ENCODE measurements at places on chromosomes 12 and 14.

GRCh38 chr12:93738199-93739058, 61.3 kb downstream of the CRADD start:
- DNase-seq, result no peak

DNA sequence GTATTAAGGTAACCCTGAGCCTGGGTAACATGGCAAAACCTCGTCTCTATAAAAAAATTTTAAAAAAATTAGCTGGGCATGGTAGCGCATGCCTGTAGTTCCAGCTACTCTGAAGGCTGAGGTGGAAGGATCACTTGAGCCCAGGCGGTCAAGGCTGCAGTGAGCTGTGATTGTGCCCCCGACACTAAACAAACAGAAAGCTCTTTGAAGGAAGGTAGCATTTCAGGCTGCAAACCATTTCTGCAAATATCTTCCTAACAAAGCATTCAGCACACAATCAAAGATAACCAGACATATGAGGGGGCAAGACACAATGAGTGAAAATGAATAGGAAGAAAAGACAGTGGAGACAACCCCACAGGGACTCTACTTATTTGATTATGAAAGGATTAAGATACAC, 118.7 kb downstream of the PRIMA1 start:
- DNase-seq, result no peak

- DNase-seq, result no peak
Observed at GRCh38 chr12:48008950-48009349, 4.7 kb upstream of the COL2A1 start.

- no peak for DNase-seq
Observed at GRCh38 chr12:33560653-33561208, 121.1 kb upstream of the SYT10 start.

GRCh38 chr12:93913845-93914244, 234.5 kb upstream of the PLXNC1 start:
- no peak for DNase-seq

DNA sequence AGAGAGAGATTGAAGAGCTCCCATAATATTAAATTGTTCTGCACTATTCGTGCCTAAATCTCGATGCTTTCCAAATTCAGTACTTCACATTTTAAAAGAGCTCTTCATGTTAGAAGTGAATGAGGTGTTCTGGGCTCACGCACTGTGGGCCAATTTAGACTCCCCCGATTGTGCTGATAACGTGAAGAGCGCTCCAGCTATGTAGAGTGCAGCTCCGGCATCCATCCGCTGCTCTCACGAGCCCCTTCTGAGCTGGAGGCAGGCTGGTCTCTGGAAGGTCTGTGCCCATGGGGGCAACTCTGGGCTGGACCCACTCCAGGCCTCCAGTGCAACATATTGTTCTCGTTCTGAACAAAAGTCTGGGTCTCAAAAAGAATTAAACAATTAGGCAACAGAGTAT, 692.6 kb downstream of the VRK1 start:
- no peak for DNase-seq

DNA sequence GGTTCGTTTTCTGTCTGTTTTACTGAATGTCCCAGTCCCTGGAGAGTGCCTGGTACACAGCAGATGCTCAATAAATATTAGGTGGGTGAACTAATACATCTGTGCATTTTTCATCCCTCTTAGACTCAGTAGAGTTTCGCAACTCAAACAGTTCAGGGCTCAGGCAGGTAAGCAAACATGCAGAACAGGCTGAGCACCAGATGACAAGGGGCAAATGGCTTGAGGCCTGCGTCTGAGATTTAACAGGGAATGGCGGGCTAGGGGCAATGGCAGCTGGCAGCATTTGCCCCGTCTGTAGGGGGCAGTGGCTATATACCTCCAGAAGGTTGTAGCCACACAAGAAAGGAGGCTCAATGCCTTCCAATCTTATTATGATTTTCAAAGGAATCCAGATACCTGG, 8.6 kb upstream of the RAN start:
- DNase-seq, result no peak

- DNase-seq, result no peak
Observed at GRCh38 chr12:113315358-113315757, 19.6 kb downstream of the SLC8B1 start.

GRCh38 chr12:121509339-121509738, 71.5 kb downstream of the KDM2B start:
- no peak for DNase-seq

- DNase-seq, result no peak
Observed at GRCh38 chr12:100833282-100833681, 38.7 kb downstream of the ANO4 start.

- DNase-seq, result no peak
Observed at GRCh38 chr12:128856035-128856790, 2.9 kb downstream of the GLT1D1 start.

DNA sequence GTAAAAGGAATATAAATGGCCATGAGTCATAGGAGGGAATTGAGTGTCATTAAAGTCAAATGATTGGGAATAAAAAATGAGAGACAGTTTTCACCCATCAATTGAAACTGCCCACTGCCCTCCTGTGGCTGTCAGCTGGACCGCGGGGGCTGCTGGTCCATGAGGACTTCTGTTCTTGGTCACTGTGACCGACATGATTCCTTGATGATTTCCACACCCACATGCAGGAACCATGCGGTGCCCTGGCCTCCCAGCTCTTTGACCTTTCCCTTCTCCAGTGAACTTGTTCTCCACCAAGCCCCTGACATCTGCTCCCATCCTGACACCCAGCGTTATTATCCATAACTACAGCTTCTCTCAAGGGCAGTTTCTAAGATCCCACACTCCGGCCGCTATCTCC, 48.4 kb downstream of the C12orf75 start:
- no peak for DNase-seq

DNA sequence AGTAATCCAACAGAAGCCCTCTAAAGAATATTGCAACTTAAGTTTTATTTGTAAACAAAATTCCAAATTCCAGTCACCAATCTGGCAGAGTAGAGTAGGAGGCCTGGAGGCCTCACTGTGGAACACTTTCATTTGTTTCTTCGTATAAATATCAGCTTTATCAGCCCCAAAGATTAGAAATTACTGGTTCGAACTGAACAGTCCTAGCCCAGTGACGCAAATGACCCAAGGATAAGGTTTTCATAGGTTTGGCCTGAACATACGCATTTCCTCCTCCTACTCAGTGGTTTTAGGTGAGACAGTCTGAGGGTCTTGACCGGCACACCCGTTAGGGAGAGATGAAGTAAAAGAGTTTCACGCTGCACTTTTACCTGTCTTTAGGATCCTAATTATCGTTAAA, 1.7 kb downstream of the CDC42BPB start:
- DNase-seq, result no peak

DNA sequence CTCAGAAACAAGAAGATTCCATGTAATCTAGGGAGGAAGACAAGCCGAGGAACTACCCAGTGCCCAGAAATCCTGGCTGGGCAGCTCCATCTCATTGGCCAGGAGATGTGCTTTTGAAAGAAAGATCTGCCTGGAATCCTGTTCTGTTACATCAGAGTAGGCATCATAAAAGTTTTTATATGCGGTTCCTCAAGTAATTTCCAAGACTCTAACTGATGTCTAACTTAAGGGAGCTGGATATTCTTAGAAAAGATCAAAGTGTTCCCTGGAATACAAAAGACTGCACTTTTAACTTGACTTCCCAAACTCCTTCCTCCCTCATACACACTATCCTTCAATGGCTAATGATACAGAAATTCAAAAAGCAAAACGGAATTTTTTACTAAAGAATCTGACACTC, 16.3 kb downstream of the RHOJ start:
- DNase-seq, result no peak

GRCh38 chr12:28065374-28065773, 92.8 kb upstream of the PTHLH start:
- DNase-seq, result peak; percentile 7

DNA sequence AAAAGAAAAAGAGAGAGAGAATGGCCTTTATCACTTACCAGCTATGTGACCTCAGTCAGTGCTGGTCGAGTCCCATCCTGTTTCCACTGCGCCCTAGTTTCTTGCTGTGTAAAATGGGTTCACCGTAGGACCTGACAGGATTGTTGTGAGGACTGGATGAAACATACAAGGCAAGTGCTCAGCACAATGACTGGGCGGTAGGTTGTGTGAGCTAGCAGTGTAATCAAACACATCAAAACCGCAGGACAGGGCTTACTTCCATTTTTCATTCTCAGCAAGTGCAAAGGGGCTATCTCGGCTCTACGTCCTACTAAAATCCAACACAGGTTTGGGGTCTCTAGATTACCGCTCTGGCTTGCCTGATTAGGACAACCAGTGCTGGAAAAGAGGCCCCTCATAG, 36.4 kb upstream of the ATXN2 start:
- no peak for DNase-seq

- DNase-seq, result no peak
Observed at GRCh38 chr14:103533999-103534575, 5.1 kb downstream of the TRMT61A start.

- DNase-seq, result no peak
Observed at GRCh38 chr12:127767656-127768055, 499.3 kb upstream of the TMEM132C start.

- no peak for DNase-seq
Observed at GRCh38 chr14:104750056-104750752, 2.7 kb upstream of the SIVA1 start.

DNA sequence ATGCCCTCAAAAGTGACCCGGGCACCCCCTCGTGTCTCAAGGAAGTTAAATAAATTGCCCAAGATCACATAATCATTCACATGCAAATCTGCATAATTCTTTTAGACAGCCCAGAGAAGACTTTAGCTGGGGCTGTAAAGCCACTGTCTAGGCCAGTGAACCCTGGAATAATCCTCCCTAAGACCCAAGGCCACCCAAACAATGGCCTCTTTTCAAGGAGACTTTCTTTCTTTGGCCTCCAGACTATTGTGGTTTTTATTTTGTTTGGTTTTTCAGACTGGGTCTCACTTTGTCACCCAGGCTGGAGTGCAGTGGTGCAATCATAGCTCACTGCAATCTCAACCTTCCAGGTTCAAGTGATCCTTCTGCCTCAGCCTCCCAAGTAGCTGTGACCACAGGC, 10.6 kb downstream of the SVOP start:
- DNase-seq, result no peak

GRCh38 chr12:62799126-62799736, 135.7 kb downstream of the PPM1H start:
- DNase-seq, result peak; percentile 39

- no peak for DNase-seq
Observed at GRCh38 chr14:73293782-73294781, 56.8 kb downstream of the PAPLN start.

DNA sequence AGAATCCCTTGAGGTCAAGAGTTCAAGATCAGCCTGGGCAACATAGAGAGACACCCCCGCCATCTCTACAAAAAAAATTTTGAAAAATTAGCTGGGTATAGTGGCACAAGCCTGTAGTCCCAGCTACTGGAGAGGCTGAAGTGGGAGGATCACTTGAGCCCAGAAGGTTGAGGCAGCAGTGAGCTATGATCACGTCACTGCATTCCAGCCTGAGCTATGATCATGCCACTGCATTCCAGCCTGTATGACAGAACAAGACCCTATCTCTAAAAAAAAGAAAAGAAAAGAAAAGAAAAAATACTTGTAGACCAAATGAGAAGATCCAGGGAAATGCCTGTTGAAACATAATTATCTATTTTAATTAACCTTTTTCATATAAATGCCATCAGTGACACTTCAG, 93.8 kb upstream of the MDM1 start:
- DNase-seq, result no peak

GRCh38 chr14:96727980-96728717, 69.0 kb upstream of the VRK1 start:
- DNase-seq, result no peak

GRCh38 chr14:100056964-100057795, 8.0 kb upstream of the EVL start:
- peak; percentile 59 for DNase-seq

DNA sequence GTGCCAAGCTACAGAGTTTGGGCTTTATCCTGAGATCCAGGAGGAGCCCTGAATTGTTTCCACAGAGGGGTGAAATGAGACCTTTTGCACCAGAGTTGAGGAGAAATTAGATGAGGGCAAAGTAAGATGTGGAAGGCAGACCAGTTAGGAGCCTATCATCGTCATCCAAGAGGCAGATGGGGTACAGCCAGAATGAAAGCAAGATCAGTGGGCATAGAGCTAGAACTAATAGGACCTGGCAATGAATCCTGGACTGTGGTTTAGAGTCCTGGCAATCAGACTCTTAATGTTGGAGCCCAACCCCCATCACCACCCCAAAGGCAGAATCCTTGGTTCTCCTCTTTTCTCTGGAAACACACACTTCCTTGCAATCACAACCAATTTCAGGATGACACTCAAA, 166.6 kb upstream of the HMGA2 start:
- DNase-seq, result no peak

DNA sequence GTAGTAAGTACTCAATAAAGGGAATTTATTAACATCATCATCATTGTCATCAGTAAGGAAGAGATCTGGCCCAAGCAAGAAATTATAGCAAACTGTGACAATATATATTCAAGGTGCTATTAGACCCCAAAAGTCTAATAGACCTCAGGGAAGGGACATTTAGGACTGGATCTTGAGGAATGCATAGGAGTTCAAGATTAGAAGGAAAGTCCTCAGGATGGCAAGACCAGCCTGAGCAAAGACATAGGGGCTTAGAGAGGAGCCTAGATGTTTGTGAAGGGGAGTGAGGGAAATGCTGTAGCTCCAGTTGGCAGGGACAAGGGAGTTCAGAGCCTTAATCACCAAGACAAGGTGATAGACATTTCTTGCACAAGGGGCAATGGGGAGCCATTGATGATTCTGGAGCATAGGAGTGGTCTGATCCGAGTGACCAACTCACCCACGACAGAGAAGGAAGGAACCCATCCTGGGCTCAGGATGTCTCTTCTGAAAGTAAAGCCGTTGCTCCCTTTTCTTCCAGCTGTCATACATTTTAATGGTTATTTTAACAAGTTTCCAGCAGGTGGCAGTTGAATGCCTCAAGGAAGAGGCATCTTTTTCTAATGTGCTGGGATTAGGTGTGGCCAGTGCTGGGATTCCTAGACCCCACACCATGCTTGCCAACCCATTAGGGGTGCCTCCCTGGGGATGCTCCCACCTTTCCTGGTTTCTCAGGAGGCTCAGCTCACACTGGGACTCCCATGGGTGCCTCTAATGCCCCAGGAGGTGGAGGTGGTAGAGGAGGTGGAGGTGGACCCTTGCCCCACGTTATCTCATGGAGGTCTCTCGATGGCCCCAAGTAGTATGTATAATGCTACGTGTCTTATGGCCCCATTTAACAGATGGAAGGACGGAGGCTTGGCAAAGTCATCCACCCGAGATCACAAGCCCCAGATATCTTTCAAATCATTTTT, 37.8 kb downstream of the PHETA1 start:
- DNase-seq, result no peak

- DNase-seq, result no peak
Observed at GRCh38 chr14:63752449-63753169, 24.7 kb upstream of the SGPP1 start.

- no peak for DNase-seq
Observed at GRCh38 chr12:15555446-15555845, 233.1 kb downstream of the PTPRO start.

DNA sequence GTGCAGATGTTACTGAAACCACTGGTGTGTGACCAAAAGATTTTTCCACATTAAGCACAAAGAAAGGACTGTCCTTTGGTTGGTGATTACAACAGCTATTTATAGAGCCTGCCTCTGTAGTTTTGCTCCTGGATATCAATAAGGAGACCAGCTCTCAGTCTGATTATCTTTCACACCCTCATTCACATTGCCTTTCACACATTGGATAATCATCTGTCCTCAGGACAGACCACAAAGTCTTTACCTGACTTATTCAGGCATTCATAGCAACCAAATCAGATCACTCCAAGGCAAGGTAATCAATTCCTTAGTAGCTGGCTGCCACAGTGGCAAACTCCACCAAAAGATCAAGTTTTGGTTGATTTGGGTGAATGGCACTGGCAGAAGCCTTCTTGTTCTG, 59.6 kb upstream of the CPSF6 start:
- no peak for DNase-seq
